HS-5 (cell line): ENCODE measurements at places on chromosomes 1 and 21.

DNA sequence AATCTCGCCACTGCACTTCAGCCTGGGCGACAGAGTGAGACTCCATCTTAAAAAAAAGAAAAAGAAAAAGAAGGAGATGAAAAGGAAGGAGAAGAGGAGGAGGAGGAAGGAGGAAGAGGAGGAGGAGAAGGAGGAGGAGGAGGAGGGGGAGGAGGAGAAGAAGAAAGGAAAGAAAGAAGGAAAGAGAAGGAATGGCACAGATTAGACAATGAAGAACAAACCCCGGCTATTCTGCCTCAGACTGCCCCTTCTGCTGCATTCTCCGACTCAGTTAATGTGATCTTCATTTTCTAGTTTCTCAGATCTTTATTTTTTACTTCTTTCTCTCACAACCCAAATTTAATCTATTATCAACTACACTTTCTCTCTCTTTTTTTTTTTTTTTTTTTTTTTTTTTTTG is 40.1 kb upstream of the PTGFRN start:
- no peak for DNase-seq

- no peak for DNase-seq
These were observed 230.5 kb downstream of the SPATA17 start for GRCh38 chr1:217861658-217862057.

GRCh38 chr1:209598227-209598626 is 14.7 kb downstream of the CAMK1G start:
- DNase-seq = no peak

DNA sequence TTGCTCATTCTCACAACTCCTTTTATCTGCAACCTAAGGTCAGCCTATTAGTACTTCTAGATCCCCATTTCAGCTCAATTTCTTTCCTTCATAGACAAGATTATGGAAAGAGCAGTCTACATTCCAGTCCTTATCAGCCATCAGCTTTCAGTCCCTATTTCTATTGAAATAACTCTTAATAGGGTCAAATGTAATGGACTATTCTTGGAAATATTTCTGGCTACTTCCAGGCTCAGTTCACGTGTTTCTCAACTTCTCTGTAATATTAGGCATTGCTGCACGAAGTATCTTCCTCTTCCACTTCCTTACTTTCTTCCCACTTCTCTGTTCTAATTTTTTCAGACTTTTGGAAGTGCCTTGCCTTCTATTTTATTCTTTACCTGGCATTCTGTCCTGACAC is 232.9 kb upstream of the USP25 start:
- DNase-seq = no peak

- no peak for DNase-seq
These were observed 41.7 kb downstream of the PKP1 start for GRCh38 chr1:201324821-201325677.

- no peak for DNase-seq
These were observed 7.7 kb downstream of the IFI6 start for GRCh38 chr1:27664291-27664690.

DNA sequence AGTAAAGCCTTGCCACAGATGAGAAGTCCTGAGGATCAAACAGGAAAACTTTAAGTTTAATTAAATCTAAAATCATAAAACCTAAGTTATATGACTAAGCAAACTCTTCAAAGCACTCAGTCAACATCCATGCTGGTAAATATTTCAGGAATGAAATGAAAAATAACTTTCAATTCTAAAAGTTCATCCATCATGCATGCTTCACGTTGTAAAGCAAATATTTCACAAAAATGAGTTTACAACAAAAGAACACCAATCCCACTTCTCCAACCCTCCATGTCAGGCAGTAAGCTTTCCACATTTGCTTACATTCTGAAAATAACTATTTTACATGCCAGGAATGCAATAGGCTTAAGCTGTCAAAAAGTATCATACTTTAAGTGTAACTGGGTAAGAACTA is 16.8 kb downstream of the APP start:
- DNase-seq = no peak

GRCh38 chr1:145845514-145846161 is at the start of gene NUDT17:
Gene NUDT17, plus strand, starts transcription at chr1:145845630. Its CDS starts 11 bp downstream, at chr1:145845641.
- DNase-seq = peak; percentile 36

DNA sequence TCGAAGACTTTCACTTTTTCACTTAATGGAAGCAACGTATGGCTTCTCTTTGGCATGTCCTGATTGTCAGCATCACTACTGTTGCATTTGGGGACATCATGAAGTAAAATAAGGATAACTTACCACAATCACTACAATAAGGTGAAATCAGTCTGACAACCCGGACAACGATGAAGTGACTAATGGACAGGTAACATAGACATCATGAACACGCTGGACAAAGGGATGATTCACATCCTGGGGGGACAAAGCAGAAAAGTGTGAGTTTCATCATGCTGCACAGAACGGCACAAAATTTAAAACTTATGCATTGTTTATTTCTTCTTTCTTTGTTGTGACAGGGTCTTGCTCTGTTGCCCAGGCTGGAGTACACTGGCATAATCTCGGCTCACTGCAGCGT is 53.9 kb downstream of the FH start:
- no peak for DNase-seq

GRCh38 chr1:200139661-200140250 is 112.2 kb downstream of the NR5A2 start:
- DNase-seq = peak; percentile 15

DNA sequence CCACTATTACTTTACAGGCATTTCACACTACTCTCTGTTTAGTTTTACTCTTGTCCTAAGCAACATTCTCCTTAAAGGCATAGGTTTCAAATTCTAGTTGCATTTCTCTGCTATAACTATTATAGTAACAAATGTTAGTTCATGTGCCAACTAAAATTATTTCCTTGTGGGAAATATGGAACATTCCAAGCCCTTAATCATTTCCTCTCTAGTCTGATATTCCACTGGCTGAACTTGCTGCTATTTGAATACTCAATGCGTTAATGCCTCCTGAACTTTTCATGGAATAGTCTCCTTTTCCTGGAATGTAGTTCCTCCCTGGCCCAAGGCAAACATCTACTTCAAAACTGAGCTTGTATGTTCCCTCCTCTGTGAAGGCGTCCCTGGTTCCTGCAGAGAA is 19.3 kb upstream of the TBX19 start:
- DNase-seq = peak; percentile 49

GRCh38 chr1:74937176-74937575 is 197.0 kb upstream of the LHX8 start:
- DNase-seq = no peak

DNA sequence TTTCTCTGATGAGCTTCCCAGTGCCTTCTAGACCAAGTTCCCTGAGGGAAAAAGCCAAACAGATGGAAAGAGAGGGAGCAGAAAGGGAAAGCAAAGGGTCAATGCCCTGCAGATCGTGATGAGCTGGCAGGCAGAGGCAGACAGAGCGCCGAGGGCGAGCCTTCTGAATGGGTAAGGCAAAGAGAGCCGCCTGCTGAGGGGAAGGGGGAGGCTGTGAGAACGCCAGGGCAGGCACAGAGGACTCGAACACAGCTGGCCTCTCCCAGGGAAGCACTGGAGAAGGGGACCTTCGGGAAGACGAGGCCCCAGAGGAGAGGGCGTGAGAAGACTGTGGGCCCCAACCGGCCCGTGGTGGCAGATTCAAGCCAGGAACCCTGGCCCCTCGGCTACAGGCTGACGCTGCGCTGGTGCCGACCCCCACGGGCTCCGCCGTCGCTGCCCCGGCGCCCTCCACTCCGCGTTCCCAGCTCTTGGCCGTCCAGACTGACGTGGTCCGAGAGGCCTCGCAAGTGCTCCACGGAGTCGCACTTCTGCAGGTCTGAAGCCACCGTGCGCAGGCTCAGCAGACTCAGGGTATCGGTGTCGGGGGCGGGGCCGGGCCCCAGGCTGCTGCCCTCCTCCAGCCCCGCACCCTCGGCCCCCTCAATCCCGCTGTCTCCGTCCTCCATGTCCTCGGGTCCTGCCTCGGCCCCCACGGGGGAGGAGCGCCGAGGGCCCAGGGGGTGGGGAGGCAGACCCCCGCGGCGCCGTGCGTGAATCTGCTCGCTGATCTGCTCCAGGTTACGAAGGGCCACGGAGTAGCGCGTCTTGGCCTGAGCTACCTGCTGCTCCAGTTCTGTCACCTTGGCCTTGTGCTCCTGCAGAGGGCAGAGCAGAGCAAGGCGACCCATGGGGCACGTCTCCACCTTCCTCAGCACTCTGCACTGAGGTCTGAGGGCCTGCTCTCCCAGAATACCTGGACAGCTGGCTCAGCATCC is 13.9 kb downstream of the SH3BP5L start:
- DNase-seq = no peak

GRCh38 chr1:189960769-189961168 is 516.9 kb downstream of the BRINP3 start:
- no peak for DNase-seq

- no peak for DNase-seq
These were observed 4.1 kb downstream of the CNN3 start for GRCh38 chr1:94922761-94923331.

- DNase-seq = no peak
These were observed 23.5 kb downstream of the COP1 start for GRCh38 chr1:176183618-176184017.

DNA sequence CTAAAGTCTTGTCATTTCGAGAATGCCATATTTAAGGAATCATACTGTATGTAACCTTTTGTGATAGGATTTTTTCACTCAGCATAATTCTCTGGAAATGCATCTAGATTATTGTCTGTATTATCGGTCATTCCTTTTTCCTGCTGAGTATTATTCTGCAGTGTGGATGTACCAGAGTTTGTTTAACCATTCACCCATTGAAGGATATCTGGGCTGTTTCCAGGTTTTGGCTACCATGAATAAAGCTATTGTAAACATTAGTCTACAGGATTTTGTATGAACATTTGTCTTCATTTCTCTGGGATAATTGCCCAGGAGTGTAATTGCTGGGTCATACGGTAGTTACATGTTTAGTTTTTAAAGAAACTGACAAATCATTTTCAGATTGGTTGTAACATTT is 61.8 kb downstream of the ATP1A1 start:
- DNase-seq = no peak

DNA sequence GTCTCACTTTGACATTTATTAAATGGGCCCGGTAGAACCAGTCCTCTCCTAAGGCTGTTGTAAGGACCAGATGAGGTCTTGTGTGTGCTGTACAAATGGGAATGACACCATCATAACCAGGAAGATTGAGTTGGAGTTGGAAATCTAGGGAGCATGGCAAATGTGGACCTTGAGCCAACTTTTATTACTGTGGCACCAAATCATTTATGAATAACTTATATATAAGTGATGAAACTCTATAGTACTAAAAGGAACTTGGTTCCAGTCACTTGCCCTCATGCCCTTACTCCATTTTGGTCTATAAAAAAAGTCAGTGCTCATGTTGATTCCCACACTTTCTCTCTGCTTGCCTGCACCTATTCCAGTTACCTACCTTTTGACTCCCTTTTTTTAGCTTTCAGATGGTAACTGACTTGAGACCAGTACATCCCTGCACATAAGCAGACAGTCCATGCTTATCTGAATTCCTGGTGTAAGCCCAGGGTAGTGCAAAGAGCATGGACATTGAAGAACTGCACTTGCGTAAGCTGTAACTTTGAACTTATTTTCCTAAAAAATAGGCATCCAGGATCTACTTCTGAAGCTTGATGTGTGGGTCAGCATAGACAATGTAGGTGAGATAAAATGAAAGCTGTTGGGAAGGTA is 210.6 kb downstream of the PBX1 start:
- no peak for DNase-seq

GRCh38 chr1:46592823-46593222 is 11.2 kb downstream of the MKNK1 start:
- DNase-seq = no peak

- no peak for DNase-seq
These were observed 1.6 kb downstream of the C1orf141 start for GRCh38 chr1:67133177-67133576.

DNA sequence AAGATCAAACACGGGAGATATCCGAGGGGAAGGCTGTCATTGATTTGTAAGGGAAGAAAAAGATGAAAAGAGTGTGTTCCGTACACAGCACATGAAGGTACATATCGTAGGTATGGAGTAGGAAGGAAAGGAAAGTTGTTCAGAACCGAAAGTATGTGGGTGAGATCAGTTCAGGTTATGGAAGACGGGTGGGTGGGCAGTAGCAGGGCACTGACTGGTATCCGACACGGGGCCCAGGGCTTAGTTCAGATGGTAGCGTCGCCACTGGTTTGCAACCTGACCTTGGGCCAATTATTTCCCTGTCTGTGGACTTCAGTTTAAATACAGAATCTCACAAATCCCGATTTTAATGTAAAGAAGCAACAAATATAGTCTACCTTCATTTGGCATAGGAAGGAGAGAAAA is 27.8 kb upstream of the A3GALT2 start:
- no peak for DNase-seq

DNA sequence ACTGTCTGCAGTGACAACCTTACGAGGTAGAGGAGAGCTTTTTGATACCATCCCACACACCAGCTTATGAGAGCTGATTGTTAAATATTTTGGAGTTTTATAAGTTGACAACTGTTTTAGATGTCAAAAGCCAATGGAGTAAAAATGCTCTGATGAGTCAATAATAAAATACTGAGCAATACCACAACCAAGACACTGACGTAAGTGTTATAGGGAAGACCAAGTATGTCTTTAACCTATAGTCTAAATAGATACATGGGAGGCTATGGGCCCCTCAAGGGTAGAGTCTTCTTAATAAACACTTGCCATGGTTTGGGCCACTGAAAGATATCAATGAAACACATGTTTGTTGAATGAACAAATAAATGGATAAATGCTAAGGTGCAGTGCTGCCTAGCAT is 49.2 kb downstream of the DUSP10 start:
- no peak for DNase-seq

GRCh38 chr1:183620311-183620710 is 15.3 kb downstream of the ARPC5 start:
- no peak for DNase-seq

DNA sequence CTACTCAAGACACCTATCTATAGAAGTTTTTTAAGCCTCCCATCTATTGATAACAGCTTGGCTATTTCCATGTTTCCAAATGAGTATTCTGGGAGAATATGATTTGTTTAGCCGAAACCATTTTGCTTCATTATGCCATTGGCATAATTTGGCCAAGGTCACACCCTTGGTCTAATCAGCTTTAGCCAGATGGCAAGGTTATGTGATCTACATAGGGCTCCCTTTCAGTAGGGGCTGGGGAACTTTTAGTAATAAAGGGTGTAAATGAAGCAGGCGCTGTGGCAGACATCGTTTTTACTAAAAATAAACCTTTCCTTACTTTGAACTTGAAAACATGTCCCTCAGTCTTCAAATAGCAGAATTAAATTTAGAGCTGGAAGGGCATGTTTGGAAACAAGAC is 3.0 kb upstream of the PDC start:
- DNase-seq = no peak

DNA sequence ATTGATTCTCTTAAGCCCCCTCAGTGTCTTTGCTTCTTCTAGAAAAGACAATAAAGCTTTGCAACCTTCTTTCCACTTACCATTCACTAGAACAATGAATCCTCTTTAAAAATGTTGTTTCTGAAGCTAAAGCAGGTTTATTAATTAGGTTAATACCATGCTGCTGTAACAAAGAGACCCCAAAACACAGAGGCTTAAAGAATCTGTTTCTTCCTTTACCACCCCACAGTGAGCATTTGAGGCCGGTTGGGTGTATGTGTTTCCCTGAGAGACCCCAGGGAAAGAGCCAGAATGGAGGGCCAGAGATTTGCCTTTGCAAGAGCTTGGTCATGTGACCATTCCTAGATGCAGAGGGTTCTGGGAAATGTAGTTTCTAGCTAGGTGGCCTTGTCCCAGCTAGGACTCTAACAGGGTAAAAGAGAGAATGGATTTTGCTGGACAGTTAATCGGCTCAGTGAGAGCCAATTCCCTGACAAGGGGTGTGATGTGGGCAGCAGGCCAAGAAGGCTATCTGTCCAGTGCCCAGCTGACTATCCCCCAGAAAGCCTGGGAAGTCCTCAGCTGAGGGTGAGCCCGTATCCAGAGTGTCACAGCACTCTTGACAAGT is 191.8 kb upstream of the TMEM51 start:
- DNase-seq = no peak

GRCh38 chr21:25558123-25558522 is 49.2 kb downstream of the MRPL39 start:
- DNase-seq = no peak
